Cortex of kidney (tissue), 1 donor: ENCODE measurements at places on chromosomes 5 and 9.

- no peak for DNase-seq
Measured at GRCh38 chr5:142063878-142064331, 44.7 kb upstream of the NDFIP1 start.

GRCh38 chr5:181107699-181108098 lies 23.3 kb downstream of the OR2V1 start:
- no peak for DNase-seq

- DNase-seq: no peak
Measured at GRCh38 chr5:5783021-5783420, 360.5 kb downstream of the ICE1 start.

- DNase-seq: no peak
Measured at GRCh38 chr9:112218908-112219307, 43.8 kb upstream of the SUSD1 start.

DNA sequence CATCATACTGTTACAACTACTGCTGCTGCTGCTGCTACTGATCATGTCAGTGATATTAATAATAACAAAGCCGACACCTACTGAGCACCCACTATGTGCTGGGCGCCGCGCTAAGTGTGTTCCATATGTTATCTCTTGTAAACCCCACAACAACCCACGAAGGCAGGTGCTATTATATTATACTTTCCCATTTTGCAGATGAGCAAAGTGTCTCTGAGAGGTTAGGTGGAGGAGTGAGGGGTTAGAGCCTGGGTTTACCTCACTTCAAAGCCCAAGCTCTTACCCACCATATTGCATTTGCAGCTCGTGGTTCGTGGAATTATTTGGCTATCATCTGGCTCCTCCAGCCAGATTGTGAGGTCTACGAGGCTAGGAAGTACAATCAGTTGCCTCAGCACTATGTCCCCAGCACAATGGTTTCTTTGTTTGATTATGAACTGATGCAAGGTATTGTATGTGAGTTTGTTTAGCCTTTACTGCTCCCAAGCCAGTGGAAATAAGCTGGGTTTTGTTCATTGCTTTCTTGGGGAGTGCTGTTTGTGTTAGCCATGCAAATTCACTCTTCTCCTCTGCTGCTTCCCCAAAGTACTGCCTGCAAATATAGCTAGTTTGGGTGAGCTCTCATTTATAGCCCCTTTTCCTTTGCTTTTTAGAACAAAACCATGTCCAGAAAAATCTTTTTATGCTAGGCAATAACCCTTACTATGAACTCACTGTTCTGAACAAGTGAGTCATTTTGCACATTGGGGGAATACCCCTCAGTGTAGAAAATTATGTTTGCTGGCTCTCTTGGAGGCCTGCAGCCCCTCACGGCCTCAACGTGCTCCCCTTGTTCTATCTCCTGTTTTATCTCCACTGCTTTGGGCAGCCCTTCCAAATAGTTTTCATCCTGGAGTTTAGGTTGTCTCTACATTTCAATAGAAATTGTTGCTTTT lies 47.9 kb downstream of the ALG2 start:
- no peak for DNase-seq

- DNase-seq: no peak
Measured at GRCh38 chr5:87354496-87354895, 58.2 kb downstream of the CCNH start.

DNA sequence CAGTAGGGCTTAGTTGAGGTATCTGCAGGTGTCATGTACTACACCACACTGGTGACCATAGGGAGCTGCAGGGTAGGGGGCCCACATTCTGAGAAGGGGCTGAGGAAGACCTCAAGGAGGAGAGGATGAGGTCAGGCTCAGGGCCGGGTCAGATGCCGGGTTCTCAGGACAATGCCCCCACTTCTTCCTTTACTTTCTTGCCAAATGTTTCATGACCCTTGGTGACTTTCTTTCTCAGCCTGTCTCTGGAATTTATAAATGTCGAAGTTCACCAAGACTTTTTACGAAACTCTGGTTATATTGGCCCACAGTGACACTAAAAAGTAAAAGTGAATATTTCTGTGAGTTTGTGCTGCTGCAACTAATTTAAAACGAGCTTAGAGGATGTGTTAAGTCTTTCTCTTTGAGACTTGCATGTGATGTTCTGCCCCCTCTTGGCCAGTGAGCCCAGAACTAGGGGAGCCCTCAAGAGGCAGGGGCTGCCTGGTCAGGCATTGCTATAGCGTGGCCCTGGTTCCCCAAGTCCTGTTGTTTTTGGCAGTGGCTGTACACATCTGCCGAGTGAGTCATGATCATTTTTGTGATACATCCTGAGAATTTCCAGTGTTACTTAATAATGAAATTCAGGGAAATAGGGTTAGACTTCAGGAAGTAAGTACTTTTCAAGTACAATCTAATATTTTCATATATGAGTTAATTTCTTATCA lies 11.2 kb downstream of the ACO1 start:
- no peak for DNase-seq
